ENCODE measurements at places on chromosomes 12 and 14.

DNA sequence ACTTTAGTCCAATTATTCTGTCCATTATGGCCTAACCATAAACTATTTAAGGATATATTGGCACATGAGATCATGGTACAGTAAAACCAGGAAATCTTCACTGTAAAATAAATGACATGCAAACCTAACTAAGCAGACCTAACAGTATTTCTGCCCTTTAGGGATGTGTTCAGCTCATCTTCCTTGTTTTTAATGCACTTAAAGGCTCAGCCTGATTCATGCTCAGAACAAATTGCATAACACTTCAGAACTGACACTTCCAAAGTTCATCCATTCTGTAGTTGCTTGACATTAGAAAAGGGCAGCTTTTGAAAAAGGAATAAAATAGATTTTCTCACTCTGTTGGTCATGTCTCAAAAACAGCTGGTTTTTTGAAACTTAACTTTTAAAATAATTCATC is 708.5 kb downstream of the C12orf50 start:
- DNase-seq: peak; percentile 15

DNA sequence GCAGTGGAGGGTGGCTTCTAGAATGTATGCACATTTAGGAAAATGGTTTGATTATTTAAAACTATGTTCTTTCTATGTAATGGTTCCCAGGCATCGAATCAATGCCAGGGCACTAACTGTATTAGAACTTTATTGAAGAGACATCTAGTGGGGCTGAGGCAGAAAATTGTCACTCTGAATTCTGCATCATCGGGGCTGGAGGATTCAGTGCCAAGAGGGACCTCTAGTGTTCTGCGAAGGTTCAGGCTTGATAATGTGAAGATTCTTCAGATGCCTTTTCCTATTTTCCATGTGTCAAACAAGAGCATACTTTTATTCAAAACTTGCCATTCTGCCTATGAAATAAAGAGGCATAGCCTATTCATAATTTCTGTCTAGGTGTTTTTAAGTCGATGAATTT is 146.3 kb downstream of the CAND1 start:
- no peak for DNase-seq

GRCh38 chr12:96121271-96121711 is 72.9 kb upstream of the ELK3 start:
- DNase-seq: no peak

GRCh38 chr12:4828176-4828575 is 81.5 kb upstream of the KCNA1 start:
- DNase-seq: no peak

- peak; percentile 54 for DNase-seq
These were observed 95.8 kb downstream of the TMTC3 start for GRCh38 chr12:88237954-88238353.

- DNase-seq: no peak
These were observed 908 bp upstream of the WIF1 start for GRCh38 chr12:65121956-65122469.

DNA sequence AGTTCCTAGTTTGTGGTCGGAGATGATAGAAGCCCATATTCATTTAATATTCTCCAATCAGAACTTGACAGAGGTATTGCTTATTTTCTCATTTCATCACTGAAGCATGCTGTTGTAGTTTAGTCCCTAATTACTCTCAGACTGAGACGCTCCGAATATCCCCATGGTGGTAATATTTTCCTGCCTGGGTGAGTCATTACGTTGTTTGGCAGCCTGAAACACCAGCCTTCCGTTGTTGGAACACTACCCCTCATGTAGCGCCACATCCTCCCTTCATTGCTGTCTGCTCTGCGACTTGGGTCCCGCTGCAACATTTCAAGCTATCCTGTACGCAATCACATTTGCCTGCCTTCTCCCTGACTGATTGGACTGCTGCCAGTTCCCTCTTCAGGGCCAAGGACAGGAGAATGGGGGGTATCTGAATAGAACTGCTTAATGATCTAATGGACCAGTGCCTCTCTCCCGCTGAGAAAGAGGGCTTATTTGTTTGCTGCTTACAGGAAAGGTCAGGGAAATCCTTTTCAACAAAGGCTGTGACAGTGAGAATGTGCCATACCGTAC is 369.1 kb downstream of the NPAS3 start:
- DNase-seq: peak; percentile 47
